ENCODE measurements at places on chromosomes 6 and 20. TPM values are rescaled to one million over a fixed set of nuclear protein-coding genes. Genes with fewer than 3 reads are reported as not detected.

HAO1 gene
- not detected for total RNA-seq

DNA sequence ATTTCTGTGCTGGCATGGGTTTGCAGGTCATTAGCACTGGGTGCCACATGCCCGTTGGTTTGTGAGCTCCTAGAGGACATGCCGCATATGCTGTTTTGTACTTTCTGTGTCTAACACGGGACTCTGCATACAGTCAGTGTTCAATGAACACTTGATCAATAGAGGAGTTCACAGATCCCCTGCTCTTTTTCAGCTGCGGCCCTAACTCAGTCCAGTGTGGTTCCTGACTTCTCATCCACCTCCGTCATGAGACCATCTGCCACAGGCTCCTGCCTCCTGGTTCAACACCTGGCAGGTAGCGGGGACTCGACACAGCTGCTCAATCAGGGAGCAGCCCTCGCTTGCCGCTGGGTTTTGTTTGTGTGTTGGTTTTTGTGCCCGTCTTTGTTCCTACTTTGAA lies 13.8 kb upstream of the BMP7 start:
- H3K4me3 ChIP-seq = no peak overlapping the region
- no peaks in the 10 kb centered on the region for H3K36me3 ChIP-seq
- no peak overlapping the region for H3K27ac ChIP-seq
- H3K27me3 ChIP-seq = peaks cover 24% of the 10 kb centered on the region

- no peaks in the 10 kb centered on the region for H3K4me1 ChIP-seq
- no peaks in the 10 kb centered on the region for H3K36me3 ChIP-seq
- no peak for DNase-seq
- H3K4me3 ChIP-seq = no peak overlapping the region
- no peak overlapping the region for H3K27ac ChIP-seq
These were observed 229.1 kb upstream of the FLRT3 start for GRCh38 chr20:14566505-14566904.

SLC32A1 gene
- not detected for total RNA-seq

DNA sequence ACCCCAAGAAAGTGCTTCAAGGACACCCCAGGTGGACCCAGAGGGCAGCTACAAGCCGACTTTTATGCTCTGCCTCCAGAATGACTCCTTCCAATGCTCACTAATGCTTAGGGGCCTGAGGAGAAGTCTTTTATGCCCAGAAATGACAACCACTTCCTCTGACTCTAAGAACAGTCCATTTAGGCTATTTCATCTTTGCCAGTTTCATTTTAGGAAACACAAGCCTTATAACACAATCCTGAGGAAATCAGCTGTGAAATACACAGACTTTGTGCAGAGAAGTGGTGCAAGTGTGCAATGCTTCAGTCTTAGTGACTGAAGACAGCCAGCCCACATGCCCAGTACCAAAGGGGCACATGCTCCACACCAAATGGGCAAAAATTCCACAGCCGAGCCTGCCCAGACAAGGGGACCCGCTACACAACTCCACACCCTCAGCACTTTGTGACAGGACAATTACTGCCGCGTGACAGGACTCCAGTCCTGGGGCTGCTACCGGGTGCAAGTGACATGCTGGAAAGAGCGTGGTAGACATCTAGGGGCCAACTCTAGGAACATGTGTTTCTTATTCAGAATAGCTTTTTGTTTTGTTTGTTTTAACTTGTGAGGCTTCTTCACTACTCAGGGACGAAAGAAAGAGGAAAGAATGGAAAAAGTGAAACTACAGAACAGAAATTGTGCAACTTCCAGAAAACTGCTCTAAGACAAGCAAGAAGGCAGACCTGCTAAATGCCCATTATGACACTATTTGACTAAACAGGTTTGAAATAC lies 28.2 kb upstream of the PLAGL1 start:
- no peak overlapping the region for H3K4me3 ChIP-seq
- no peak overlapping the region for H3K27ac ChIP-seq
- H3K27me3 ChIP-seq = no peaks in the 10 kb centered on the region
- no peaks in the 10 kb centered on the region for H3K36me3 ChIP-seq

DNA sequence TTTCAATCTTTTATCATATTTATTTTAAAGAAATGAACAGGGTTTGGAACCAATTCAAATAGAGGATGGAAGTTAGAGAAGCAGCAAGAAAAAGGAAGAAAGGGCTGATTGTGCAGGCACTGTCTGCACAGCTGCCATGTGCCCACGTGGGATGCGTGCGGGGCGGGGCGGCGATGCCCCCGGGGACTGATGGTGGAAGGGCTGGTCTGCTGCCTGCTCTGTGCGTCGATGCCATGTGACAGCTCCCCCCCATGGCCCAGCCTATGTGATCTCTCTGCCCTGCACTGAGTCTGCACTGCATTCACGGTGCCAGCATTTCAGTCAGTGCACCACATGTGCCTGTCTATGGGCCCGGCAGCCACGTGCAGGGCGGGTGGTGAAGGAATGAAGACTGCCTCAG lies 96.4 kb downstream of the IRF4 start:
- H3K4me3 ChIP-seq = peak overlapping the region; percentile 69
- H3K4me1 ChIP-seq = peaks cover 93% of the 10 kb centered on the region
- DNase-seq = peak; percentile 31
- peak overlapping the region; percentile 85 for H3K27ac ChIP-seq
- H3K27me3 ChIP-seq = no peaks in the 10 kb centered on the region

DNA sequence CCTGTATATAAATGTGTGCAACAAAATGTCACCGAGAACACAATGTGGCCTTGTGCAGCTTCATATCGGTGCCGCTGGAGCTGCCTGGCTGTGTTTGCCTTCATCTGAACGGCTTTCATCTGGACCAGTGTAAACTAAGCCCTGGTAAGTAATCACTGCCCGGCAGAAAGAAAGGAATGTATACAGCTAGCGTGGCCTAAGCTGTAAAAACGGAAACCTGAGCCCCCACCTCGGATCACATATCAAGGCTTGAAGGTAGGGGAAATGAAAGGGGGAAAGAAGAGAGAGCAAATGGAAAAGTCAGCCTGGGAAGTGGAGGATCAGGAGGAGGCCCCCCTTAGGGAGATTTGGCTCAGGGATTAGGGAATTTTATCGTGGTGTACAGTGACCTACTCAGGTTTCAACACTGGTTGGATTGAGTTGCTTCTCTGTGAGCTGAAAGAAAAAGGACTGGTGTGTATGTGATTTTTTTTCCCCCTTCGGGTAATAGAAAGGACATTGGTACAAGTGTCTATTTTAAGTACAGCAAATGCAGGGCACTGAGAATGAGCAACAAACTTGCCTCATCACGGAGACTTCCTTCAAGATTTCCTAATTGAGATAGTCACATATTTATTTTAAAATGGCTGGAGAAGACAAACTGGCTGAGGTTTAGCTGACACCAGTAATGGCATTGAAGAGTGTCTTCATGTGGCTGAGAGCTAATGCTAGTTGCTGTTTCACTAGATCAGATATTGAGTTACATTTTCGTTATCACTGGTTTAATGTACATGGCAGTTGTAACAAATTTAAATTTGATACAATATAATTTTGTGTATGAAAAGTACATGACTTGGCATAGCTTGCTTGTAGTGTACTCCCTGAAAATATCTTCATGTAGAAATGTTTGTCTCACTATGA lies 3.5 kb downstream of the SOBP start:
- H3K36me3 ChIP-seq = peaks cover 1% of the 10 kb centered on the region
- no peak for DNase-seq
- peaks cover 24% of the 10 kb centered on the region for H3K27me3 ChIP-seq
- H3K4me1 ChIP-seq = peaks cover 7% of the 10 kb centered on the region

- H3K4me3 ChIP-seq = no peak overlapping the region
- DNase-seq = no peak
- H3K36me3 ChIP-seq = no peaks in the 10 kb centered on the region
- peaks cover 32% of the 10 kb centered on the region for H3K27me3 ChIP-seq
- H3K4me1 ChIP-seq = no peaks in the 10 kb centered on the region
- H3K27ac ChIP-seq = no peak overlapping the region
These were observed 17.8 kb upstream of the SLC32A1 start for GRCh38 chr20:38706509-38706908.

TFAP2D gene
- not detected for total RNA-seq

DNA sequence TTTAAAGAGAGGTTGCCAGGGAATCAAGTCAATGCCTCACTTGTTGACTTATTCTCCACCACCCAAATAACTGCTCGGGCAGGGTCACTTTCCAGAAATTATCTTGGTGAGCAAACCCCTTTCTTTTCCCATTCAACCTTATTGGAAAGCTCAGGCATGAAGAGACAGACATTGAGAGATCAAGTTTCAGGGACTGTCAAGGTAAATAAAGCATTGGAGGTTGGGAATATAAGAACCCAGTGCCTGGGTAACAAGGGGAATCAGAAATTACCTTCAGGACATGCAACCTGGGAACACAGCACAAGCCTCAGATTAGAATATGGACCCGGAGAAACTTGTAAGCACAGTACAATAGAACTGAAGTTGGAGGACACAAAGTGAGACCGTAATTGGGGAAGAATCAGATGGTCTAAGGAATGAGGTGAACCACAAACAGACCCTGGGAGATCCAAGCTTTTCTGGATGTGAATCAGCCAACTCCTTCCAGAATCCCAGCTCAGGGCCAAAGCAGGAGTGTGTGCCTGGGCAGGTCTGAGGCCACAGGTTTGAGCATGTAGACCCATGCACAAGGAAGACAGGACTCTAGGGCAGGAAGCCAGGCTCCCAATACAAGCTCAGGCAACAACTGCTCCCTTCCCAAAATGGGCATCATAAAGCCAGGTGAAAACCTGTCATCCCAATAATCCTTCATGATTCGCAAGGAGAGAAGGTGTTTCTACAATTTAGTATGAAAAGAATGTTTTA lies 512.8 kb downstream of the MAFB start:
- H3K4me1 ChIP-seq = no peaks in the 10 kb centered on the region
- H3K27me3 ChIP-seq = peaks cover 7% of the 10 kb centered on the region
- H3K4me3 ChIP-seq = no peak overlapping the region
- DNase-seq = no peak
- no peak overlapping the region for H3K27ac ChIP-seq

STMND1 gene
- total RNA-seq = not detected

Measured in activated CD4-positive, alpha-beta memory T cell treated with anti-CD3 and anti-CD28 coated beads for 36 hours (primary cell).